ENCODE measurements at places on chromosomes 2 and 18.

DNA sequence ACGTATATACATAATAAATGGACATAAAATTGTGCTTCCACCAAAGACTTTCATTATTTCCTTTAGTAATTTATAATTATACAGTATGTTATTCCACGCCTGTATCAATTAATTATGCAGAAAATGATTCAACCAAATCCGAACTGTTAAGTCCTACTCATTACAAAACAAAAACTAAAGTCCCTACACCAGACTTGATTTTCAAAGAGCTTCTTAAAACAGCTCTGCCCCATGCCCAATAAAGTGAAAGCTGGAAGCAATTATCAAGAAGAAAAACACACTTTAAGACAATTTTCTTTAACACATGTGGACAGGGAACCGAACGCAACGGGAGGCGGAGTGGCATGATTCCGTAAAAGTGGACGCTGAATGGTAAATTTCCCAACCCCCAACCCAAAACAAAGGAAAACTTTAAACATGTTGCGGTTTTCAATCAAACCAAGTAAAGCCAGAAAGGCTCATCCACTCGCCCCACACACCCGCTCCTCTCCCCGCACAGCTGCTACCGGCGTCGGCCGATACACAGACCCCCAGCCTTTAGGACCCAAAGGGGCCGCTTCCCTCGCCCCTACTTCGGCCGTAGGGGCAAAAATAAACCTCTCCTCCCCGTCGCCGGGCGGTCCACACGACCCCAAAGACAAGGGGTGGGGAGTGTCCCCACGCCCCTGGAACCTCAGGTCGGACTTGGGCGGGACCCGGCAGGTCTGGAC, 705 bp downstream of the YES1 start:
- no peak for DNase-seq

GRCh38 chr18:8139891-8140406, 469.3 kb upstream of the RAB12 start:
- DNase-seq = peak; percentile 52

GRCh38 chr2:207718521-207718920, 7.1 kb downstream of the CCNYL1 start:
- DNase-seq = no peak

DNA sequence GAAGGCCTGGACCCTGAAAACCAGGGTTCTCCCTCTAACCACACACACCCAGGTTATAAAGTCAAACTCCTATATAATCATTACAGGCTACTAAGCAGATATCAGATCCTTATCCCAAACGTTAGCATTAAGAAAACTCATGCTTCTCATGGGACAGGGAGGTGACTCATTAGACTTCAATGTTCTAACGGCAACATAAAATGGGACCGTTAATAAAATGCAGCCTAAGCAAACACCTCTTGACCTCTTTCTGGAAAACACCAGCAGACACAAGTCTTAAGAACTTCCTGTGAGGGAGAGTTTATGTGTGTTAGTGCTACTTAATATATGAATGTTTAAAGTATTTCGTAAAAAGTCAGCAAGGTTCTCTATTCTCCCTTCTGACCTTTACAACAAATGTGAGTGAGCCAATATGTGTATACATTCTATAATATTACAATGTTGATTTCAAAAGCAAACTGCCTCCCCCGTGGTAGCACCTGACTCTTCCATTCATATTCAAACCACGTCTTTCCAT, 31.7 kb downstream of the LPIN2 start:
- no peak for DNase-seq

DNA sequence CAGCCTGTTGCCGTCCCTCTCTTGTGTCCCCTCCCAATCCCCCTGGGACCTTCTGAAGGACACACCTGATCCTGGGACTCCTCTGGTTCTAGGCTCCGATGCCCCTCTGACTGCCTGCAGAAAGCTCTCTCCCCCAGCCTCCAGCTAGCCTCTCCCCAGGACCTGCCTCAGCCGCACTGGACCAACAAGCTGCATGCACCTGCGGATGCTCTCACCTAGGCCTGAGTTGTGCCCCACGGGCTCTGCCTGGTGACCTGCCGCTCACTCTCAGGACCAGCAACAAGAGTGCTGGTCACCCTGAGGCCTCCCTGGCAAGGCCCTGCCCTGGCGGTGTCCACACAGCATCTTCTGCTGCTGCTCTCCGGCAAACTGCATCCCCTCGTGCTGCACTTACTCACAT, 63.0 kb downstream of the EIPR1 start:
- DNase-seq = no peak

DNA sequence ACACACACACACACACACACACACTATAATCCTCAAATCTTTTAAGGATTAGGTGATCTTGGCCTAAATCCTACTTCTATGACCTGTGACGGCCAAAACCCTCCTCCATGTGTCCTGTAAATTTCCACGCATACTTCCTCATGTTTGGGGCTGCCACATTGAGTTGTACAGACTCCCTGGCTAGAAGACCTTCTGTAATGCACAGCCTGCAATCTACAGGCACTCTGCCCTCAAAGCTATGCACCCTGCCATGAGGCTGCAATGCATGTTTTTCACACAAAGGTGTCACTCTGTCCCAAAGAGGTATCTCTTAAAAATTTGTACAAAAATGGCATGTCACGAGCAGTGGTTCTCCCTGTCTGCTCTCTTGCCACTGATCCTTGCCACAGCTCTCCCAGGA, 26.4 kb upstream of the B4GALT6 start:
- no peak for DNase-seq

GRCh38 chr2:144432921-144433320, 87.0 kb downstream of the ZEB2 start:
- no peak for DNase-seq

DNA sequence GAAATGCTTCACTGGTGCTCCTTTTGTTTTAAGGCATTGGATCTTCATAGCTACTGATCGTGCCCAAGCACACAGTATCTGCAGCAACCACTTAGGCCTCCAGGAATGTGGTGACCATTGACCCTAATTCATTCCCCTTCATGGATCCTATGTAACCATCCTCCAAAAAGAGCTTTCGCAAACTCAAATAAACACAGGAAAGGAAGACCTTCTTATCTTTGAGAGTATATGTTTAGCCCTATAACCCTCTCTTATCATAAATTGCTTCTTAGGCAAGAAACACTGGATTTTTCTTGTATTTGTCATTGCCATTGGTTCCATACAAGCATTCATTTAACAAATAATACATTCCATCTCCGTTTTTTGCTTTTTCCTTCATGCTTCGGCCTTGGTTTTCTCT, 4.1 kb upstream of the TTR start:
- DNase-seq = no peak
